ENCODE measurements at places on chromosomes 6 and 20. TPM values are rescaled to one million over a fixed set of nuclear protein-coding genes. Genes with fewer than 3 reads are reported as not detected.

Gene L3MBTL1
- total RNA-seq, result 7.3 TPM

Gene LTB
- total RNA-seq, result 0.58 TPM

Gene KIAA1586
- total RNA-seq, result 11.8 TPM

Gene PGC
- total RNA-seq, result not detected

Gene DDO
- total RNA-seq, result 0.49 TPM

Gene RHAG
- total RNA-seq, result 0.35 TPM

Gene RGL2
- total RNA-seq, result 28.4 TPM

Gene NR2E1
- not detected for total RNA-seq

- H3K4me1 ChIP-seq, result no peaks in the 10 kb centered on the region
- H3K27me3 ChIP-seq, result no peaks in the 10 kb centered on the region
- no peak for DNase-seq
- H3K27ac ChIP-seq, result no peak overlapping the region
These were observed 533.6 kb downstream of the RNF144B start for GRCh38 chr6:18920701-18921100.

DNA sequence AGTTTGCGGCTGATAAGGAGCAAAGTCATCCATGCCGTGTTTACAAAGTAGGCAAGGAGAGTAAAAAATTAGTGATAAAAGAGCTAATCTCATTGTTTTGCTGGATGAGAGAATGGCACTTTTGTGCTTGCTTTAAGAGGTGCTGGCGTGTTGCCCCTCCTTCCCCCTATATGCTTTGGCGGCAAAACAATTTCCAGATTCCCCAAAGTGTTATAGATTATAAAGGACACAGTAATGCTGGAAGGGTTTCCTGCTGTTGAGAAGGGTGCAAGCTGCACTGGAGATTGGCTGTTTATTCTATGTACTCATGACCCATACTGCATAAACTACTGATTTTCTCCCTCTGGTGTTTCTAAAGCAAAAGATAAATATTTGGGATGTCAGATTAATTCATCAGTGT is 338.9 kb upstream of the MAP3K7 start:
- no peaks in the 10 kb centered on the region for H3K36me3 ChIP-seq
- H3K27ac ChIP-seq, result no peak overlapping the region
- no peak for DNase-seq
- no peak overlapping the region for H3K4me3 ChIP-seq
- no peaks in the 10 kb centered on the region for H3K27me3 ChIP-seq

GRCh38 chr6:167747645-167748044 is 79.1 kb upstream of the AFDN start:
- H3K27me3 ChIP-seq, result peaks cover 29% of the 10 kb centered on the region
- H3K4me3 ChIP-seq, result no peak overlapping the region
- H3K36me3 ChIP-seq, result no peaks in the 10 kb centered on the region
- peaks cover 19% of the 10 kb centered on the region for H3K4me1 ChIP-seq
- H3K27ac ChIP-seq, result no peak overlapping the region

DNA sequence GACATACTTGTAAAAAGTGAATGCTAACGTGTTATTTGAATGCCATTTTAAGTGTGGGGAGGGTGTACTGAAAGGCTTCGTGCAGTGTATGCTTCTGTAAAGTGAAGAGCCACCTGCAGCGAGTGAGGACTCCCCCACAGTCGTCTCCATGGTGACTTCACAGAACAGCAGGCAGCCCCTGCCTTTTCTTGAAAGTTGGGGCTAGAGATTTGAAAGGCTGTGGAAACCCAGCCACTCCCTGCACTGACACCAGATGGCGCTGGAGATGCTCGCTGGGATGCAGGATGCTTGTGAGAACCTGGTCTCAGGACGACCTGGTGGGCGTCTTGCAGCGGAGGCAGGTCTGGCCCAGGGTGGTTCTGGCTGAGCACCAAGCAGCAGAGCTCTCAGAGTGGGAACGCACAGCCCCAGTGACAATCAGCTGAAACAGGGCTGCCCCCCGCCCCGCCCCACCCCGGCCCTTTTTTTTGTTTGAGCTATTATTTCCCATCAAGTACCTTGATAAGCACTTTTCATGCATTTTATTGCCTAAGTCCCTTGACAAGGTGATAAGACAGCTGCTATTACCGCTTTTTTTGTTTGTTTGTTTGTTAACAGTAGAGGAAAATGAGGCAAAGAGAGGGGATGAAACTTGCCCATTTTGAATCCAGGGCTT is 150.3 kb downstream of the SYCP2 start:
- peak; percentile 67 for DNase-seq
- no peaks in the 10 kb centered on the region for H3K27me3 ChIP-seq
- H3K27ac ChIP-seq, result no peak overlapping the region

DNA sequence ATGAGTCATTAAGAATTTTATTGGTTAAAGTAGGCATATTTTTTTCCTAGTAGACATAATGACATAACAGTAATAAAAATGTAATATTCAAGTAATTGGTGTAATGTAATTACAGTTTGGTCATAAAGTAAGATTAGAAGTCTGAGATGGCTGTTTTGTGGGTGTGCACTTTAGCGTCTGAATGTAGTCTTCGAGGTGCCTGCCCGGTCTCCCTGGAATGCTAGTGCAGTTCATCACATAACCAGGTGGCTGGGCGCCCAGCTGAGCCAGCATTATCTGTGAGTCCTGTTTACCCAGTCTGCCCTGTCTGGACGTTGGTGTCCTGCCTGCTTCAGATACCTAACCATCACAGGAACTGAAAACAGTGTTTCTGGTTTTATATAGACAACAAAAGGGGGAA is 419.1 kb downstream of the CDC5L start:
- H3K36me3 ChIP-seq, result no peaks in the 10 kb centered on the region
- no peak overlapping the region for H3K4me3 ChIP-seq
- no peak overlapping the region for H3K27ac ChIP-seq
- no peak for DNase-seq
- peaks cover 5% of the 10 kb centered on the region for H3K4me1 ChIP-seq
- H3K27me3 ChIP-seq, result peaks cover 2% of the 10 kb centered on the region

- no peak overlapping the region for H3K4me3 ChIP-seq
- H3K36me3 ChIP-seq, result no peaks in the 10 kb centered on the region
- no peak overlapping the region for H3K27ac ChIP-seq
- DNase-seq, result no peak
- no peaks in the 10 kb centered on the region for H3K27me3 ChIP-seq
These were observed 304.9 kb upstream of the PRDM1 start for GRCh38 chr6:105781248-105781647.

DNA sequence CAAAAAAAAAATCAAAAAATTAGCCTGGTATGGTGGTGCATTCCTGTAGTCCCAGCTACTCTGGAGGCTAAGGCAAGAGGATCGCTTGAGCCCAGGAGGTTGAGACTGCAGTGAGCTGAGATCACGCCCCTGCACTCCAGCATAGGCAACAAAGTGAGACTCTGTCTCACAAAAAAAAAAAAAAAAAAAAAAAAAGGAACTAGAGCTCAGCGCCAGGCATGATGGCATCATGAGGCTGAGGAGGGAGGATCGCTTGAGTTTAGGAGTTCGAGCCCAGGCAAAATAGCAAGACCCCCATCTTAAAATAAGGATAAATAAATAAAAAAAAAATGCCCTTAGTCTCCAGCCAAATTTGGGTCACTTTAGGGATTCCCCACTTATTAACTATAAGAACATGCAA is 40.4 kb upstream of the PIM1 start:
- no peak for DNase-seq
- no peaks in the 10 kb centered on the region for H3K36me3 ChIP-seq
- no peak overlapping the region for H3K4me3 ChIP-seq

DNA sequence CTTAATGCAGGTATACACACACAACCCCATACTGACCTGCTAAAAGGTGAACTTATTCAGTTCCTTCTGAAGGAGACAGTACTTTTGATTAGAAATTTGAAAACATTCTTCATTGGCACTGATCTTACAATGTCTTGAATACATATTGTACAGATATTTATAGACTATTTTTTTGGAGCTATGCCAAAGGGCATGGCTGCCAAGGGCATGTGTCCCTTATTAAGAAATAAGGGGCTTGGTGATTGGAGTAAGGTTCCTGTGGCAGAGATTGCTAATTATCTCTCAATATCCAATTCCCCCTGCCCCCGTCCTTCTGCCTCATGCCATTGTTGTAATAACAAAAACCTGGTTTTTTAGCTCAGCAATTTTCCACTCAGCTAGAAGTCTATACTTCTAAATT is 355.9 kb downstream of the FARS2 start:
- H3K4me3 ChIP-seq, result no peak overlapping the region
- H3K4me1 ChIP-seq, result peaks cover 3% of the 10 kb centered on the region
- no peak overlapping the region for H3K27ac ChIP-seq
- DNase-seq, result peak; percentile 16
- no peaks in the 10 kb centered on the region for H3K27me3 ChIP-seq
- peaks cover 2% of the 10 kb centered on the region for H3K36me3 ChIP-seq

- H3K4me1 ChIP-seq, result no peaks in the 10 kb centered on the region
- no peaks in the 10 kb centered on the region for H3K27me3 ChIP-seq
- no peak overlapping the region for H3K4me3 ChIP-seq
- H3K36me3 ChIP-seq, result no peaks in the 10 kb centered on the region
- DNase-seq, result peak; percentile 93
- peak overlapping the region; percentile 26 for H3K27ac ChIP-seq
These were observed 37.6 kb upstream of the PLCB1 start for GRCh38 chr20:8094415-8094818.

GRCh38 chr6:66556936-66557335 is 849.9 kb upstream of the EYS start:
- H3K27ac ChIP-seq, result no peak overlapping the region
- DNase-seq, result no peak
- no peaks in the 10 kb centered on the region for H3K4me1 ChIP-seq
- H3K4me3 ChIP-seq, result no peak overlapping the region

Data from muscle of leg (tissue), 16 donors.